ENCODE measurements at places on chromosomes 7 and 10. TPM values are rescaled to one million over a fixed set of nuclear protein-coding genes. Genes with fewer than 3 reads are reported as not detected.

DNA sequence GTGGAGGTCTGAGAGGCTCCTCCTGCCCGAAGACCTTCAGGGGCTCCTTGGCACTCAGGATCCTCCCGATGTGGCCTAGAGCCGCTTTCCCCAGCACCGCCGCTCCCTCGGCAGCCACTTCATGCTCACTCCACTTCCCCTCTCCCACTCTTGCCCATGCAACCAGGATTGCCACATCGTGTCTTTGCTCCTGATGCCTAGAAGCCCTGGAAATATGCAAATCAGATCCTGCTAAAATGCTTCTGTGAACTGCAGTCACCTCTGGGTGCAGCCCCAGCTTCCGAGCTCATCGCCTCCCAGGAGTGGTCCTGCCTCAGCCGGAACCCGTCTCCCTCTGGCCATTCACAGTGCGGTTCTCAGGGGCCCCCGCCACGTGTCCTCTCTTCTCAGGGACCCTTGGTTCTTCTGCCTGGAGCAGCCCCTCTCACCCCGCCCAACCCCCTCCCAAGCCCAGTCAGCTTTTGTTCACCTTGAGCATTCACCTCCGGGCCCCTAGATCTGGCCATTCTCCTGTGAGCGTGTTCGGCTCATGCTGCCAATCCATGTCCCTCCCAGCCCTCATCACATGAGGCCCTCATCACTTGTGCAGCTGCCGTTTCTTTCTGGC lies 175.5 kb downstream of the ADARB2 start:
- DNase-seq, result no peak

DNA sequence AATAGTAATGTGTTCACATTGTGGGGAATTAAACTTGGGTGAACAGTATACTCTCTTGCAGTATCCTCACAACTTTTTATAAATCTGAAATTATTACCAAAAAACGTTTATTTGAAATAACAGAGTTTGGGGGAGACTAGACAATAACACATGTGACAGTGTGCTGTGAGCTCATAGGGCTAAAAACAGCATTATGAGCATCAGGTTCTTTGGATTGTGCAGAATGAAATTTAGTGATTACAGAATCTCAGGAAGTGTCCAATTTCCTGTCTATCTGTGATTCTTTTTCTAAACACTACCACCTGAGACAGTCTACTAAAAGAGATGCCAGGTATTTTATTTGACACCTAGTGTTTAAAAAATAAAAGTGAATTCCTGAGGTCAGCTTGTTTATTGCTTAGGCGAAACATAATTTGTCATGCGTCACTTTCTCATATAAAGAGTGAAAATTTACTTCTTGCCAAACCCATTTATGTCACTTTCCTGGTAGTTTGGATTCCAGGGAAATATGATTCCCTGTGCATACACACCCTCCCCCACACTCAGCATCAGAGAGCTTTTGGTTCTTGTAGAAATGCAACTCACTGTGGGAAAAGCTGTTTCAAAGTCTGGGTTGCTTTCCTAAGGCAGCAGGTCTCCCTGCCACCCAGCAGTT lies 71.2 kb downstream of the AOAH start:
- DNase-seq, result no peak

- DNase-seq, result no peak
Measured at GRCh38 chr10:71743089-71743838, 23.7 kb upstream of the C10orf105 start.

The PAX4 gene
- total RNA-seq, result not detected

The ACTL6B gene
- not detected for total RNA-seq

The MRC1 gene
- 26.7 TPM for total RNA-seq

The SDK1 gene
- total RNA-seq, result 2.5 TPM

The FAM25G gene
- total RNA-seq, result not detected
